ENCODE measurements at places on chromosomes 1 and 21.
A peak's percentile ranks its signal among the peaks of the same experiment; 100 is the strongest.

DNA sequence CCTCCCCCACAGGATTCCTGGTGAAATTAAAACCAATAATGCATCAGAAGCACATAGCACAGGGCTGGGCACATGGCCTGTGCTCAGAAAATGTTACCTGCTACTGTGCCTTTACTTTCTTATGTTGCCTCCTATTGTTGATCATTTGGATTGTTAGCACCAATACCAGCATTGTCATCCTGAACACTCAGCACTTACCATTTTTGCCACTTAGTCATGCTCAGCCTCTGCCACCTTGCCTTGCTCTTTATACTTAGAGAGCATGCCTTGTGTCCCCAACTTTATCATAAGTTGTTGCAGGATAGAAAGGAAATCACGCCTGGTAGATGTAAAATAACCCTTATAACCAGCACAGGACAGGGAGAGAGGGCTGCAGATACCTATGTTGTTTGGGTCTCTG is 361.0 kb upstream of the RUNX1 start:
- DNase-seq: no peak

DNA sequence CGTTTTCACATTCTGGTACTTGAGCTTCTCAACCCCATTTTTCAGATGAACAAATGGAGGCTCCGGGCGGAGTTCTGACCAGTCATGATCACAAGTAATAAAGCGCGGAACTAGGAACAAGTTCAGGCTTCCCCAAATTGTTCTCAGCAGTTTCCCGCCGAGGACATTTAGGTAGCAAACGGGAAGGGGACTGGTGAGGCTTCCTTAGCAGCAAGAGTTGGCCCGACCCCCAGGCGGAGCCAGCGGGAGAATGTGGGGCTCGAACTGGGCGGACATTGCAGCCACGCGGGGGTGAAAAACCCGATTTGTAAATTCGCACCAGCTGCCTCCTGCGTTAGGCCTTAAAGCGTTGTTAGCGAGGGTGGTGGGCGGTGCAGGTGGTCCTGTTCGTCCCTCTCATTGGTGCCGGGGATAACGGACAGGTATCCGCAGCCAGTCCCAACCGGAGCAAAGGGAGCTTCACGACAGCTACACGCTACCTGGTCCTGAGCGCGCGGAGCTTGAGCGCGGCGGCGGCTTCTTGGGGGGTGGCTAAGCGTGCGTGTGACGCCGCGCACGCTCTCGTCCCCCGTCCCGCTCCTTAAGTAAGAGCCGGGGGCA is 15.3 kb downstream of the SEMA6C start:
- peak; percentile 53 for DNase-seq

- DNase-seq: no peak
Measured at GRCh38 chr1:50492142-50492541, 68.9 kb upstream of the DMRTA2 start.

DNA sequence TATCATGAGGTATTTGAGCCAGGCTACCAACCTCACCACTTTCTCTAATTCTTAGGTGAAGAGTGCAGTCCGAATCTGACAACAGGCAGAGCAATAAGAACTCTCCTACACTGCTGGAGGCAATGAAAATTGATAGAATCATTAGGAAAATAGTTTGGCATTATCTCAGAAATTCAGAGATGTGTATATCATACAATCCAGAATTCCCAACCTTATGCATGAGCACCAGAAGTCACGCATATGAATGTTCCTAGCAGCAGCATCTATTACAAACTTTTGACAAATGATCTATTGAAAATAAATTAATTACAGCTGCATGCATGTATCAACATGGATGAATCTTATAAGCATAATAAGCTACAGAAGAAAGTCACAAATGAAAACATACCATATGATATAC is 176.9 kb upstream of the CAMK1G start:
- DNase-seq: no peak

DNA sequence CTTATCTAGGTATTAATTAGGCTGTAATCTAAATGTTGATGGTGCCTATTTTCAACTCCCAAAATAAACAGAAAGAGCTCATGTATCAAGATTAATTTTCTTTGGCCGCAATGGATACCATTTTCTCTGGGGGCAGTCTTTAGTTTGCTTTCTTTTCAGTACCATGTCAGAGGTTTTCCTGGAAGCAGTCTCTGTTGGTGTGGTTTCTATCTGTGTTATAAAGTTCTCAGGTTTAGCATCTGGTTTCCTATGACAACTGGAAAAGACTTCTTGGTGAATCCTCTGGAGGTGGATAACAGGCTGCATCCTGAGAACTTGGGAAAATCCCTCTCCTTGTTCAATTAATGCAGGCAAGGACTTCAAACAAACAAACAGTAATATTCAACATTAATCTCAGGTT is 38.7 kb upstream of the BATF3 start:
- DNase-seq: no peak

- DNase-seq: no peak
Measured at GRCh38 chr21:34613679-34614627, 960 bp downstream of the RCAN1 start.

GRCh38 chr1:14611792-14612191 is 13.3 kb downstream of the KAZN start:
- no peak for DNase-seq

DNA sequence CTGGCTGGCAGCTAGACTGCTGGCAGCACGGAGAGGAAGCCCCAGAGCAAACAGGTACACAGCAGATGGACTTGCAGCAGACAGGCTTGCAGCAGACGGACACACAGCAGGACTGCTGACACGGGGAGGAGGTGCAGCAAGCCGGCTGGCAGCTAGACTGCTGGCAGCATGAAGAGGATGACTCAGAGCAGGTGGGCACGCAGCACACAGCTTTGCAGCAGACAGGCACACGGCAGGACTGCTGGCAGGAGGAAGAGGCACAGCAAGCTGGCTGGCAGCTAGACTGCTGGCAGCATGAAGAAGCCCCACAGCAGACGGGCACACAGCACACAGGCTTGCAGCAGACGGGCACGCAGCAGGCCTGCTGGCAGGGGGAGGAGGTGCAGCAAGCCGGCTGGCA is 498 bp downstream of the KRTAP10-2 start:
- DNase-seq: no peak

DNA sequence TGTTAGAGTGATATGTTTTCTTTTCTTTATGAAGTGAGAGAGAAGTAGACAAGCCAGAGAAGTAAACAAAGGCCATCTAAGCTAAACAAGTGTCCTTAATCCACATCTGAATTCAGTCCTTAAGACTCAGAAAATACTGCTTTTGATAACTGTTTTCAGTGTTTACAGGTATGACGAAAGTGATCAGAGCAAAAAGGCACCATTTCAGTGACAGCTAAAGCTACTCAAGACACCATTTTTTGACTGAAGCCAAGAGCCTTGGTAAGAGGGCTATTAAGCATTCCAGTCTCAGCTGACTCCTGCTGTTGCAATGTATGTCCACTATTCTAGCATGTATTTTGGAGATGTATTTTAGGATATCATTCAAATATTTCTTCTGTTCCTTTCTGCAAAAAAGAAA is 4.1 kb downstream of the KMO start:
- DNase-seq: no peak

DNA sequence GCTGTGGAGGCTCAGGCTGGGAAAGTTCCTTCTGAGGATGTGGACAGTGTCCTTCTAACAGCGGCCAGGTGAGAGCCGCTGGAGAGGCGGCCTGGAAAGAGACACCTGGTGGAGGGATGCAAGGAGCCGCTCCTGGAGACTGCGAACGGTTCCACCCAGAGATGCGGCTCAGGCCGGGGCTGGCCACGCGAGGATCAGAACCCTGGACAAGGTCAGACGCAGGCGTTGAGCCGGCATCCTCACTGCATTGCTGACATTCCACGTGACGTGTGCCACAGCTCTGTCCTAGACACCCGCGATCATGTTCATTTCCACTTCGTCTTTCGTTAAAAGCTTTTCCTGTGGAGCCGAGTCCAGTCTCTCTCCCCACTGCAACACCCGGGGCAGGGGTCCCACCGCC is 28.8 kb downstream of the CFAP74 start:
- DNase-seq: no peak

- DNase-seq: no peak
Measured at GRCh38 chr1:202837746-202838262, 27.1 kb downstream of the PCAT6 start.

DNA sequence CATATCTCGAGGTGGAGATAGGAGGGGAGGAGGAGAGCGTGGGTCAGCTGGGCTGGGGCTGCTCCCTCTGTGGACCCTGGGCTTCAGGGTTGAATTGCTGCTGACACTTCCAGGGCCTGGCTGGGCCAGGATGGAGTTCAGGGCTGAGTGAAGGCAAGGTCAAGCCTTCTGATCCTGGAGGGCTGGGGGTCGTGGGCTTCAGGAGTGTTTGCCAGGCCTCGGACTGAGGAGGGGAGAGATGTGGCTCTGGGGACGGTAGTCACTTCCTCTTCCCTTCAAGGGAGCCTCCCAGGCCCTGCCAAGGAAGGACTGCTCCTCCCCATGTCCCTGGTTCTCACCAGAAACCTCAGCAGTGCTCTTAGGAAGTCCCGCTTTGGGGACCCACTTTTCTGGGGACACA is 12.1 kb upstream of the FAM131C start:
- no peak for DNase-seq

GRCh38 chr1:204941421-204942338 is 71.0 kb downstream of the NFASC start:
- no peak for DNase-seq
